Activated CD4-positive, alpha-beta T cell treated with anti-CD3 and anti-CD28 coated beads, Interleukin-2, amount 50 U/mL, for 48 hours (primary cell): ENCODE measurements at places on chromosomes 4 and X.

DNA sequence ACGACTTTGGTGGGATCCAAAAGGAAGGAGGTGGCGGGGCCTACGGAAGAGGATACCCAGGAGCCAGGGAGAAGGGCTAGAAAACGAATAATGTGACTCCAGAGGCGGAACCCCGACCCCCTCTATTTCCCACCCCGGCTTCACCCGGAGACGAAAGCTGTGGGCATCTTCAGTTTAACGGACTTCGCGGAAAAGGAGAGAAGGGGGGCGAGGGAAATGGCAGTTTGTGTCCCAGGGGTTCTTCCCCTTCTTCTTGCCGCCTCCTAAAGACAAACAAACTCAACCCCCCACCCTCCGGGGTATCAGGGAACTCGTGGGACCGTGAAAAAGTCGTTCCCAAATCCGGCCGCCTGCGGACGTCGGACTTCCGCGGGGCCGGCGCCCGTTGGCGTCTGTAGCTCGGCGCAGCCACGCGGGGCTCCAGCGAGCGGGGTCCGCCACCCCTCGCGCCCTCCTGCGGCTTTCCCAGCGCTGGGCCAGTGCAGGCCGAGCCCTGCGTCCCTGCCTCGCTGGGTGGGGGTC, 3.6 kb upstream of the LEF1 start:
- peak; percentile 37 for DNase-seq

GRCh38 chr4:1379351-1379781, 26.9 kb downstream of the NKX1-1 start:
- no peak for DNase-seq

DNA sequence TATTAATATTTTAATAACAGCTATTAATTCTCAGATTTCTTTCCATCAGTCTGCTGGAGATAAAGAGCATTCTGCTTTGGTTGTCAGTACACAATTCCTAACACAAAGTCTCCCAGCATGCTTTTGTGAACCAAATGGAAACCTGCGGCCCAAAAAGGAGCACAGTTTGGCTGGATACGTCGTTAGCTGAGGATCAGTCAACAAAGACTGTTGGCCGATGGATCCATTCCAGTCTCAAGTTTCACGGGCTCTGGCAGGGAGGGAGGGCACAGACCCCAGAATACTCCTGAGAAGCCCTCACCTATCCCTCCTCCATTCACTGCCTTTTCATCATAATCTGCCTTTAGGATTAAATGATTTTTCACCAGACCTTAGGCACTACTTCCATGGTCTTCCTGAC, 26.3 kb upstream of the PRSS48 start:
- DNase-seq = no peak

DNA sequence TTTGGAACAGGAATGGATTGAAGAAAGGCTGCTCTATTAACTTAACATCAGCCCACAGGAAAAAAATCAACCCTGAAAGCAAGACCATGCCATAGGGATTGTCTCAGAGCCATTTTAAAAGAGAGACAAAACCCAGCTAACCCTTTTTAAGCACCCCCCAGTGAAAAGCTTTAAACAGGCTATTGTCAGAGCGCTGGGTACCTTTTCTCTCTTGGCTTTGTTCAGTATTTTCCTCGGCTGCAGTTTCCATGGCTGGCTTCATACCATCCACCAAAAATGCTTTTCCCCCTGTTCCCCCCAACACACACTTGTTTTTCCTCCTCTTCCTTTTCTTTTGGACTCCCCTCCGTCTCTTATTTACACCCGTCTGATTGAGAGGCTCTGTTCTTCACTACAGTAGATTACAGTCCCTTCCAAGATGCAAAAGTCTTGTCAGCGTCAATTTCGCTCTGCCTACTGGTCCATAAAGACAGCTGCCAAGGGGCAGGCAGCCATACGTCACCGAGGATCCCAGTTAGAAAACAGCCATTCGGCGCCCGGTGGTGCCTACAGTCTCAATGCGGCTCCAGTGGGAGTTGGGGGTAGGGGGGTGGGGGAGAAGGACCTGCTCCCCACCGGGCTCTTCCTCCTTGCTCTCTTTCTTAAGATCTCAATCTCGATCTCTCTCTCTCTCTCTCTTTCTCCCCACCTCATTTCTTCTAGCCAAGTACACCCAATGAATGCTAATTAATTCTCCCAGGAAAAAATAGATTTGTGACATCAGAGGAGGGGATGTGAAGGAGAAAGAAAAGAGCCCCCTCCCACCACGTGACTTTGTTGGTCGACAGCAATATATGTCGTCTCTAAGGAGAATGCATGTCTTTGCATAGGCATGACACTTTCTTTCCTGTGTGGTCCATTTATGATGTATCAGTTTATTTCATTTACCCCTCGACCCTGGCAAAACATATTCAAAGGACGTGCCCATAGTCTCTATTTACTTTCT, at the start of gene GPM6B:
GPM6B (minus strand) TSS at position 451 of the 985 bp plus-strand sequence; CDS start at position 262, 189 bp downstream.
- no peak for DNase-seq

DNA sequence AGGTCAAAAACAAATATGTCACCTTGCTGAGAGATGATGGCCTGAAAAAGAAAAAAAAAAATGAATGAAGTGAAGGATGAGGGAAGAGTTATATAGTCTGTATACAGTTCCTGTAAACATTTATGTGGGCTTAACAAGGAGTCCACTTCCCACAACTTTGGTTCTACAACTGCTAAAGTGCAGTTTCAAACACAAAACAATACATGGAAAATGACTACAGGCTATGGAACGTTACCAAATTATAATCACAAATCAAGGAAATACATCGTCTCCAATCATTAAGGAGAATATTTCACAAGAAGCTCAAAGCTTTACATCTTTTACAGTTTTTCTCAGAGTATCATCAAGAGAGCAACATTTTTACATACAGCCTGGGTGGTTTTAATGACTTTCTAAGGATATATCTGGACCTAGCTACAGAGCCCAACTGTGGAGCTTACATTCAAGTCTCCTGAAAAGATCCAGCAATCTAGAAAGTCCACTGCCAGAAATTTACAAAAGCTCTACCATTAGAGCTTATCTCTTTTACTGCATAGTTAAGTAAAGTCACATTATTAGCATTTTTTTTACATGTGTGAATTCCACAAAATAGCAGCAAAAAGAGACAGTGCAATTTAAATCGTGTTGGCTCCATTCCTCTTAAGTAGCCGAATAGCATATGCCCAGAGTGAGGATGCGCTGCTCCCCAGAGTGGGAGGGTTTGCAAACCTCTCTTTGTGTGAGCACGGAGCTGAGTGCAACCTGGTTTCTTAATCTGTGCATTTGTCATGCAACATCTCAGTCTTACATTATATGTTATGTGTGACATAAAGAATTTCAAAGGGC, 128.3 kb downstream of the MANBA start:
- DNase-seq = no peak

DNA sequence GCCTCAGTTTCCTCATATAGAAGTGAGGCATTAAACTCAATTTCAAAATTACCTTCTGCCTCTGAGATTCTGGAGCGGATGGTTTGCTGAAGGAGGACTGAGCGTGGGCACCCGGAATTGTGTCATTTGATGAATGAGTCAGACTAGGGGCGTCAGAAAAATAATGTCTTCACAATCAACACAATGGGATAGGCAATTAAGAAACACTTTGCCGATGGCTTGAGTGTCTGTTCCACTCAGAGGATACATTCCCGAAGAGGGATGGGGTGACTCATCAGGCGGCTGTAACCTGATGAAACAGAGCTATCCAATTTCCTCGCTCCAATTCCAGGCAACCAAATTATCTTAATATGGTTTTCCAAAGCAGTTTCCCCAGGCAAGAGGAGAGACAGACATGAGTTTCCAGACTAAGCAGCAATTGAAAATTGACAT, 1.2 kb upstream of the CHRNA9 start:
- no peak for DNase-seq

DNA sequence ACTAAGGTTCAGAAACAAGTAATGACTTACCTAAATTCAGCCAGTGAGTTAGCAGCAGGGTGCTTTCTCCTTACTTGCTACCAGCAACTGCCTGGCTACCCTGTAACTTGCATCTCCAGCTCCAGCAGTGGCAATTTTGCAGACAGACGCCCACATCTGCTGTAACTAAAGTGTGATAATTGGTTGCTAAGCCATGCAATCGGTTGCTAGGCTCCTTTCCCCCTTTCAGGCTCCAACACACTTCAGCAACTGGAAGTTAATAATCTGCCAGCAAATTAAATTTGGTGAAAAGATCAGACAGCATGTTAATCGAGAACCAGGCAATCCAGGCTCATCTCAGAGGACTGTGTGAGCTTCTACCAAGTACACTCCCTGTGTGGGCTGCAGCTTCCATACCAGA, 24.2 kb upstream of the ARHGEF9 start:
- no peak for DNase-seq
